Ammon's horn (tissue), 1 donor: ENCODE measurements at places on chromosomes 16 and 17.

- no peak for DNase-seq
Measured at GRCh38 chr16:29898804-29899515, 390 bp downstream of the SEZ6L2 start.

GRCh38 chr17:1423456-1424135, 23.6 kb upstream of the YWHAE start:
- no peak for DNase-seq

GRCh38 chr16:88807626-88808453, 3.9 kb downstream of the APRT start:
- no peak for DNase-seq

GRCh38 chr17:39934324-39934723, 6.8 kb downstream of the LRRC3C start:
- DNase-seq: no peak

DNA sequence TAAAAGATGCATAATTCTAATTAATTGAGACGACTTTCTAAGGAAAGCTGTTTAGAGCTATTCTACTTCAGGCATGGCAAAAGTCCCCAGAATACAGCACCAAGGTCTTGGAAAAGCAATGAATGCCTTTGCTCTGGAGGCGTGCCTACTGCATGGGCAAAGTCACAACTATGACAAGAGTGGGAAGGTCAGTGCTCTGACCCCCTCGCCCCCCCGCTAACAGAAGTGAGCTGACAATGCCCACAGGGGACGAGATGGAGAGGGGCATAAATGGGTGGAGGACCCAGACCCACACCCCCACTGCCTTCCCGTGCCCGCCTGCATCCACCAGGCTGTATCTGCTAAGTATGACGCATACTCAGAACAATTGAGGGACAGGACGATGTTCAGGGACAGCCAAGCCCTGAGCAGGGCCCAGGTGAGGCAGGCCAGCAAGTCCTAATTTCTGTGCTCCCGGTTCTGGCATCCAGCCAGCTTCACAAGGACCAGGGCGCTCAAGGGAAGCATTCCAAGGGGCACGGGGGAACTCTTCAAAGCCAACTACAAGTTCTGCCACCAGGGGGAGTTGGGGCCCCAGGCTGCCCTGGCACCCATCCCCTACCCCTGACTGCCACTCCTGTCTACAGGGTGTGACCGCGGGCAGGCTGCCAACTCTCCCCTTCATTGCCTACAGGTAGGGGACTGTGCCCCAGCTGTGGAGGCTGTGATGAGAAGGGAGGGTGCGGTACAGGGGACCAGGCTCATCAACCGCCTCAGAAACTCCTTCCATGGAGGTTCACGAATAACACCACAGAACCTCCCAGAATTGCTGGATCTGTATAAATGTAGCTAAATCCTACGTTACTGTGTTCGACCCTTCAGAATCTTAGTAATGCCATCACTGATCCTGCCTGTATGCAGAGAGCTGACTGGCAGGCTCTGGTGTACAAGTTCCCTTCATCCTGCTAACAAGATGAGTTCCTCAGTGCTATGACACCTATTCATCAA, 20.8 kb downstream of the NPRL3 start:
- peak; percentile 61 for DNase-seq

DNA sequence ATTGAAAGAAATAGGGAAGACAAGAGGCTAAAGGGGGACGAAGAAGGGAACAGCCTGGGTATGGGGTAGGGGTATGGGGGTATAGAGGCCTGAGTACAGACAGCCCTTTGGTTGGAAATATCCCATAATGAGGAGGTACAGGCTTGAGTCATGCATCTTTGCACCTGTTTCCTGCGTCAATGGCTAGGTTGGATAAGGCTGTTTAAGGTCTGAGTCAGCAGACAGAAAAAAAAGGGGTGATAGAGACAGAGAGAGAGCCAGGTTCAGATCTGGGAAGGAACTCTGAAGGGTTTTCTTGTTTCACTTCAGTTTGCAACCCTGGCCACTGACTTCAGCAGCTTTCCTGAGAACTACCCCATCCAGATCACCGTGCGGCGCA, 8.5 kb downstream of the FNDC8 start:
- DNase-seq: no peak

DNA sequence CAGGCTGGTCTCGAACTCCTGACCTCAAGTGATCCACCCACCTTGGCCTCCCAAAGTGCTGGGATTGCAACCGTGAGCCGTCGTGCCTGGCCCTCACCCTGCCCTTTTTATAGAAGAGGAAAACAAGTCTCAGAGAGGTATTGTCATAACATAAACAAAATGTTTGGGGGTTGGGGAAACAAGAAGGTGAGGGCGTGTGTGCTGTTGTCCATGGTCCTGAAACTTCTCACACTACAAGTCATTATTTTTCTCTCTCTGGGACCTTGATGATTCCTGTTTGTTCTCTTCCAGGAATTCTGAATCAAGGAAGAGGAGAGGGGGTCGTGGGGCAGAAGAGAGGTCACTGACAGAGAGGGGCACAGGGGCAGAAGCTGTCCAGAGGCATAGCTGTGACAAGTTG, 160.2 kb upstream of the LHX1 start:
- no peak for DNase-seq

- no peak for DNase-seq
Measured at GRCh38 chr17:50939795-50940684, 73.9 kb upstream of the TOB1 start.

DNA sequence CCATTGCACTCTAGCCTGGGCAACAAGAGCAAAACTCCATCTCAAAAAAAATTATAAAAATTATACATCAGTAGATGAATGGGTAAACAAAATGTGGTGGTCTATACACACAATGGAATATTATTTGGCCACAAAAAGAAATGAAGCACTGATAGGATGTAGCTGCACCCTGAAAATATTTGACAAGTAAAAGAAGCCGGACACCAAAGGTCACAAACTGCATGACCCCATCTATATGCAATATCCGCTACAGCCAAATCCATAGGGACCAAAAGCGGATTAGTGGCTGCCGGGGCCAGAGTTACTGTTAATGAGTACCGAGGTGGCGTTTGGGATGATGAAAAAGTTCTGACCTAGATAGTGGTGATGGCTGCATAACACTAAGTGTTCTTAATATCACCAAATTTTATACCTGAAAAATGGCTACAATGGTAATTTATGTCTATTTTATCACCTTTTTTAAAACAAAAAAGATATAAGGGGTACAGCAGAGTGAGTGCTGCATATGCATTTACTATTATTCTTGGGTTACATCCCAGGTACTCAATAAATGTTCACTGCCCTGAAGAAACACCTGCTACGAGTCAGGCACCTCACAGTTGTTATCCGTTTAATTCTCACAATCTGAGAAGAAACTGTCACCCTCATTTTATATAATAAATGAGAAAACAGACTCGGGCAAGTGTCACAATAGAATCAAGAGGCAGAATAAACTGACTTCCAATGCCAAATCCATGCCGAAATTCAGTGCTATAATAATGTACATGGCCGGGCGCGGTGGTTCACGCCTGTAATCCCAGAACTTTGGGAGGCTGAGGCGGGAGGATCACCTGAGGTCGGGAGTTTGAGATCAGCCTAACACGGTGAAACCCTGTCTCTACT, 807 bp upstream of the HBQ1 start:
- no peak for DNase-seq

DNA sequence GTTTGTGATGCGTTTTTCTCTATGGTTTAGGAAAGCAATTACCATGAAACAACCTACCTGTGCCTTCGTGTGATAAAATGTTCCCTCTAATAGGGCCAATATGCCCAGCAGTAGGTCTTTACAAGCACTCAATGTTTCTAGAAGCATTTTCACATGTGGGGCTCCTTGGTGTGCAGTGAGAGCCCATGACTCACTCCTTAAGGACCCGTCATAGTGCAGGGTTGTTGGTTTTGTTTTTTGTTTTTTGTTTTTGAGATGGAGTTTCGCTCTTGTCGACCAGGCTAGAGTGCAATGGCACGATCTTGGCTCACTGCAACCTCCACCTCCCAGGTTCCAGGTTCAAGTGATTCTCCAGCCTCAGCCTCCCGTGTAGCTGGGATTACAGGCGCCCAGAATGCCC, 31.1 kb upstream of the ZFP90 start:
- DNase-seq: no peak

GRCh38 chr16:64864232-64864809, 257.5 kb downstream of the CDH11 start:
- no peak for DNase-seq

GRCh38 chr16:30458561-30459394, 13.1 kb upstream of the SEPHS2 start:
- DNase-seq: peak; percentile 30

- no peak for DNase-seq
Measured at GRCh38 chr17:17479209-17479608, 2.4 kb downstream of the MED9 start.

GRCh38 chr17:18070861-18071340, 16.8 kb upstream of the DRG2 start:
- DNase-seq: no peak

DNA sequence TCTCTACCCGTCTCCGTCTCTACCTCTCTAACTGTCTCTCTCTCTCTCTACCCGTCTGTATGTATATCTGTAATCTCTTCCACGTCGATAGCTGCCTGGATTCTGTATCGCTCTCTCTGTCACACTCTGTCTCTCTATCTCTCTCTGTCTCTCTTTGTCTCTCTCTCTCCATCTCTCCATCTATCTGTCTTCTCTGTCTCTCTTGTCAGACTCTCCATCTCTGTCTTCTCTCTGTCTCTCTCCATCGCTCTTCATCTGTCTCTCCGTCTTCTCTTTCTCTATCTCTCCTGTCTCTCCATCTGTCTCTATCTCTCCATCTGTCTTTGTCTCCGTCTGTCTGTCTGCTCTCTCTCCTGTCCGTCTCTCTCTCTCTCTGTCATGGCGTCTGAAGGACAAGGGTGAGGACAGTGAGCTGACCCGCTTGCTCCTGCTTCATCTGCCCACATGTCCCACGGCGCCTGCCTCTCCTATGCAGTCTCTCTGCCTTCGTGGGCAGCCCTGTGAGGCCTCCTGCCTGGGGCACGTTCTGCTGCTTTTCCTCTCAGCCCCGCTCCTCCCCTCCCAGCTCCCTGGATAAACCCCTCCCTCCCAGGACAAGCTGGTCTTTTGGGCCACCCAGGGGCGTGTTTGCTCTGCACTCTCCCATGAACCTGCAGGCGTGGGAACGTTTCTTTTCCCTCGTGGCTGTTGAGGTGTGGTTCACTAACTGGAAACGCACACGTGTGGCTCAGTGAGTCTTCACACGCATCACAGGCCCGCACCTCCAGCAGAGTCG, 18.9 kb downstream of the ACSF3 start:
- DNase-seq: no peak

DNA sequence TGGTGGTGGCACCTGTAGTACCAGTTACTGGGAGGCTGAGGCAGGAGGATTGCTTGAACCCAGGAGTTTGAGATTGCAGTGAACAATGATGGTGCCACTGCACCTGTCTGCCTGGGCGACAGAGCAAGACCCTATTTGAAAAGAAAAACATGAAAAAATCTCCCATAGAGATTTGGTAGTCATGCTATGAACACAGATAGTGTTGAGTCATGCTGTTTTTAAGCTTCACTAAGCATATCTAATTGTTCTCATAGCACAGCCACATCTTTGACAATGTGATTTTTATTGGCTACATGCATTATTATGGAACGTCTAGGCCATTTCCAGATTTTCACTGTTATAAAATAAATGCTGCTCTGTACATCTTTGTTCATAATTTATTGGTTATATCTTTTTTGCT, 6.0 kb downstream of the IL34 start:
- DNase-seq: no peak

- DNase-seq: no peak
Measured at GRCh38 chr17:44187131-44187899, 543 bp downstream of the TMUB2 start.

- DNase-seq: no peak
Measured at GRCh38 chr16:60481591-60481990, 1554.6 kb downstream of the CDH8 start.
